GM13976 (cell line): ENCODE measurements at places on chromosomes 1 and 21.

GRCh38 chr21:41960386-41960785, 6.6 kb upstream of the C2CD2 start:
- DNase-seq, result no peak

- no peak for DNase-seq
These were observed 27.3 kb upstream of the PDPN start for GRCh38 chr1:13556224-13556764.

- DNase-seq, result no peak
These were observed 242.2 kb upstream of the DMRTA2 start for GRCh38 chr1:50665413-50665812.

GRCh38 chr1:26976621-26977510, 16.6 kb upstream of the KDF1 start:
- DNase-seq, result no peak

GRCh38 chr1:69787151-69787550, 219.4 kb downstream of the LRRC7 start:
- no peak for DNase-seq

GRCh38 chr1:4801192-4801924, 146.9 kb downstream of the AJAP1 start:
- no peak for DNase-seq

DNA sequence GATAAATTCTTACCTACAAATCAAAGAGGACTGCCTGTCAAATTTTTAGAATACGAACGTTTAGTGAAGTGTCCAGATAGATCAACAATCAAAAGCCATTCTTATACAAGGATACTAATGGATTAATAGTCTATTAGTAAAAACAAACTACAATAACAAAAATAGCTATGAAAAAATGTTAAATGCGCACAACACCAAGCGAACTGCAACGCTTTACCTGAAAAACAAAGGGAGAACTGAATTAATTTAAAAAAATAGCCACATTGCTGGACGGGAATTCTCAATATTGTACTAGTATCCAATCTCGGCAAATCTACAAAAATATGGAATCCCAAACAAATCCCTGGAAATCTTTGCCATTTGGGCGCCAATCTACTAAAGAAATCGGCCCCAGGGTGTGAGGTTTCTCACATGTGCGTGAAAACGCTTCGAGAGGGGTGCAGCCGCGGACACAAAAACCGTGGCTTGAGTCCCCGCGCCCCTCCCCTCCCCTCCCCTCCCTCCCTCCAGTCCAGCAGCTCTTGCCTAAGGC, 55.6 kb downstream of the TRAF5 start:
- no peak for DNase-seq

- DNase-seq, result no peak
These were observed 6.6 kb upstream of the GSTM5 start for GRCh38 chr1:109705411-109705810.

DNA sequence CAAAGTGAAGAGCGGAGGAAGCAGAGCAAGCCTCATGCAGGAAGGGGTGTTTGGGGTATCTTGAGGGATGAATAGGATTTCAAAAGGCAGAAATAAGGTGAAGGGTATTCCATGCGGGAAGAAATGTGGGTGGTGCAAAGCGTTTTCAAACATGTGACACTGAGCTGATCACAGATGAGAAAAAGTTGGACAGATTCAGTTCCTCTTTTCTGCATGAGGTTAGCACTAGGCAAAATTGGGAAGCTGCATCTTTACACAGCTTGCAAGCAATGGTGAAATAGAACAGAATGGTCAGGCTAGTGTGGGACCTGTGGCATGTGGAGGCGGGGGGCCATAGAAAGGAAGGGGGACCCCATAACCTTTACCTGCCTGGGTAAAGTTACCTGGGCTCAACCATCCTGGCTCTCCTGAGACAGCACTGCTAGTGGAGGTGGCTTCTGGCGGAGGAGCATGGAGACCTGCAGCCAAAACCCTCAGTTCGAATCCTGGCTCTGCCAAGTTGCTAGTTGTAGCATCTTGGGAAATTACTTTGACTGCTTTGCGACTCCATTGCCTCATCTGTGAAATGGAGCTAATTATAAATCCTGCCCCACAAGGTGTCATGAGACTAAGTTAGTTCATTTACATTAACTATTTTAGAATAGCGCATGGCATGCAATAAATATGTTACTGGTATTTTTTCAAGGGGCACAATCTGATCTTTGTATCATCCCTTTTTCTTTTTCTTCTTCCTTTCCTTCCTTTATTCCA, 16.4 kb downstream of the KCNA10 start:
- DNase-seq, result no peak

DNA sequence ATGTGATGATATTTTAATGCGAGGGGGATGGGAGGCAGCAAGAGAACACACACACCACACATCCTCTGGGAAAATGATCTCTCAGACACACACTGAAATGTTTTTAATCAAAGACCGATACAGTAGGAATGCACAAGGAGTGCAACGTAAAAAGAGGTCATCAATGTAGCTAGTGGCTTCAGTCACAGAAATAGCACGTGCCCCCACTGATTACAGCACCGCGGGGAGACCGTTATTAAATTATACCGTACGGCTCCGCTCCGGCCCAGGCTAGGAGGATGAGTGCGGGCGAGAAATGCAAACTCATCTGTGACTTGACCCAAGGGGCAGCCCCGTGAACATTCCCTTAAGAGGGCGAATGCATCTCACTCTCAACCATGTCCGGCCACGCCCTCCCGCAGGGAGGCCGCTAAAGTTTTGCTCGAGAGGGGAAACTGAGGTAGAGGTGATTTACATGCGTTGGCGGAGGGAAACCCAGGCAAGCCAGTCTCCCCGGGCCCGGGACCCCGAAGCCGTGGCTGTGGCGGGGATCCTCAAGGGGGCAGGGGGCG, 552 bp downstream of the UBR4 start:
- DNase-seq, result peak; percentile 75

GRCh38 chr1:199660071-199660470, 367.4 kb upstream of the NR5A2 start:
- DNase-seq, result no peak
